GM23338 (cell line): ENCODE measurements at places on chromosomes 12 and 14. TPM values are rescaled to one million over a fixed set of nuclear protein-coding genes. Genes with fewer than 3 reads are reported as not detected.

The PTPRO gene
- total RNA-seq: 1.5 and 5.4 TPM in 2 replicates

- no peak overlapping the region for H3K4me3 ChIP-seq
- H3K27ac ChIP-seq: no peak overlapping the region
- H3K27me3 ChIP-seq: peaks cover 12% of the 10 kb centered on the region; the same call in 1 of the 2 replicates
- no peak for DNase-seq
Measured at GRCh38 chr12:48263617-48264016, 60.5 kb upstream of the OR10AD1 start.

- no peaks in the 10 kb centered on the region for H3K27me3 ChIP-seq
Measured at GRCh38 chr12:4026517-4026916, 153.3 kb upstream of the PARP11 start.

GRCh38 chr14:68574906-68575305 lies 218.0 kb downstream of the ZFP36L1 start:
- DNase-seq: no peak
- H3K27ac ChIP-seq: no peak overlapping the region
- no peaks in the 10 kb centered on the region for H3K4me1 ChIP-seq
